T-helper 2 cell (primary cell): ENCODE measurements at places on chromosomes 7 and 10.

GRCh38 chr7:38244516-38244915 lies 28.9 kb downstream of the TARP start:
- no peak for DNase-seq

DNA sequence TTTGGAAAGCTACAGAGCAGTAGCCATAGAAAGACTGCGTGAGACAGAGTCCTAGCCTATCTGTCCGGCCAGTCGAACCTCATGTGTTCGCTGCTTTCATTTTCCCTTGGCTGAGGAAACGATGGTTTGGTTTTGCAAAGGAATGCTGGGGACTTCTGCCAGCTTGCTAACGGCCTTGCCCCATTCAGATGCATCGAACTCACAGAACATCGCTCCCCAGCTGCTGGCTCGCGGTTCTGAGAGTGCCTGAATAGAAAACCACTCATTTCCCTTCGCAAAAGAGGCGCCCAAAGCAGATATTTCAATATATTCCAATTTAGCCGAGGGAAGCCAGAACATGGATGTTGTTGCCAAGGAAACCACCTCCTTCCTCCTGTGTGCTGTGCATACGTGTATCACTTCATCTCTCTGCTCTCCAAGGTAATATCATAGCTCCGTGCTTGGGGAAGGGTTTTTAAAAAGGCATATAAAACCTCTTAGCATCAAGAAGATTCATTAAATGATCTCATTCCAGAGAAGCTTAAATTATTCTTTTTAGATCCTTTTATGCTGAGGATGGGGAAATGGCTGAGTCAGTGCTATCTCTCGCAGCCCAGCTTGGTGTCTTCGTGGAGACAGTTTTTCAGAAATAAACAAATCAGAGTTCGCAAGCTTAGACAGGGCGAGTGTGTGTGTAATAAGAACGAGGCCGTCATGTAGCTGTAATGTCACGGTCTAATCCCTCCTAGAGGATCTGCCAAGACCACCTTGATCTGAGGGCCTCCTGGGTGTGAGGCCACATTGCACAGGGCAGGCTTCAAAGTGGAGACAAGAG lies 215.2 kb downstream of the RPS24 start:
- no peak for DNase-seq

- DNase-seq = no peak
These were observed 170.9 kb upstream of the AOAH start for GRCh38 chr7:36895192-36895591.

- DNase-seq = no peak
These were observed 147.0 kb downstream of the TCF7L2 start for GRCh38 chr10:113097036-113097435.

GRCh38 chr7:2471396-2471795 lies 4.8 kb downstream of the GRIFIN start:
- no peak for DNase-seq

DNA sequence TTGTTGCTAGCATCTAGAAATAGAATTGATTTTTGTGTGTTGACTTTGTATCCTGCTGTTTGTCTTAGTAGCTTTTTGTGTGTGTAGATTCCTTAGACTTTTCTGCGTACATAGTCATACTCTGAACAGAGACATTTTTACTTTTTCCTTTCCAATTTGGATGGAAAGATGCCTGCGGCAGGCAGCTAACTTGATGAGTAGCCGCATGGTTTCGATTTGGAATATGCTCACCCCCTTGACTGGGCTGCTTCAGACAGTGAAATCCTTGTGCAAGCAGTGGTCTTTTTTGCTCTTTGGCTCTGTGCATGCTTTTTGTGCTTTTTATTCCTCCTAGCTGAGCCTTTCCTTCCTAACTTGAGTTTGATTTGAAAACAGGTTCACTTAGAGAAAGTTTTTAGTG lies 71.8 kb downstream of the HHEX start:
- no peak for DNase-seq

GRCh38 chr7:71775648-71776047 lies 636.5 kb downstream of the CALN1 start:
- DNase-seq = no peak

DNA sequence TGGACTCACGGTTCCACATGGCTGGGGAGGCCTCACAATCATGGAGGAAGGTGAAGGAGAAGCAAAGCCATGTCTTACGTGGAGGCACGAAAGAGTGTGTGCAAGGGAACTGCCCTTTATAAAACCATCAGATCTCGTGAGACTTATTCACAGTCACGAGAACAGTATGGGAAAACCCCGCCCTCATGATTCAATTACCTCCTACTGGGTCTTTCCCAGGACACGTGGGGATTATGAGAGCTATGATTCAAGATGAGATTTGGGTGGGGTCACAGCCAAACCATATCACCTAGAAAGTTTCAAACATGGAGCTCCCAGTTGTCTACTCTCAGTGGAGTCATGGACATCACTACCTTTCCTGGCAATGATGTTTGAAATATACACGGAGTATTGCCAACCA lies 49.6 kb downstream of the CYCS start:
- no peak for DNase-seq

DNA sequence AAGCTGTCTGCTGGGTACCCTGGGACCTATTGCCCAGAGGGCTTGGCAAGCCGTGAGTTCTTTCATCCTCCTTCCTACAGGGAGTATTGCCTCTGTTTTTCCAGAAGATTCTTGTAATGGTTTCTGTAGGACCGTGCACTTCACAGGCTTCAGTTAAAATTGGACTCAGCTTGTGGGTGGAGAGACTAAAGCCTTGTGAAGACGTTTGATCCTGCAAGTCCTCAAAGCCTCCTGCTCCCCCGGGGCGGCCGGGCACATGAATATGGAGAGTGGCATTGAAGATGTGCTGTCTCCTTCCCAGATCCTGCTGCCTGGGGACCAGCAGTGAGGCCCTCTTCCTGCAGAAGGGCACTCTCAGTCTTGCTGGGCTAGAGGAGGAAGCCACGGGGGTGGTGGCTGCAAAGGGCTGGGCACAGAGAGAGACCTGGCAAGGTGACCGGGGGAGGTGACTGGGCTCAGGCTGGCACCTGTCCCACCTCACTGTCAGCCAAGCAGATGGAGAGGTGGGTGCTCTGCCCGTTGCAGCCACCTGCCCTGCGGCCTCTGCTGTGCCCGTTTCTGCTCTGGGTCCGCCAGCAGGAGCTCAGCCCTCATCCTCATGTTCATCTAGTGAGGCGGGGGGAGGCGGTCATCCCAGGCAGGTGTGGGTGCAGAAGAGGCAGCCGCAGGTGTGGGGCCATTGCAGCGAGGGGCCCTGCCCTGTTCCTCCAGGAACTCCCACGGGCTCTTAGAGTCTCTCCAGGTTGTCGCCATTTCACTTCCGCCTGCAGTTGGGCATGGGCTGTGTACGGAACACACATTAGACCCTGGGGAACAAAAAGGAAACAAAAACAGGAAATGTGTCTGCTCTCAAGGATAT lies 55.7 kb downstream of the TMEM209 start:
- DNase-seq = no peak

DNA sequence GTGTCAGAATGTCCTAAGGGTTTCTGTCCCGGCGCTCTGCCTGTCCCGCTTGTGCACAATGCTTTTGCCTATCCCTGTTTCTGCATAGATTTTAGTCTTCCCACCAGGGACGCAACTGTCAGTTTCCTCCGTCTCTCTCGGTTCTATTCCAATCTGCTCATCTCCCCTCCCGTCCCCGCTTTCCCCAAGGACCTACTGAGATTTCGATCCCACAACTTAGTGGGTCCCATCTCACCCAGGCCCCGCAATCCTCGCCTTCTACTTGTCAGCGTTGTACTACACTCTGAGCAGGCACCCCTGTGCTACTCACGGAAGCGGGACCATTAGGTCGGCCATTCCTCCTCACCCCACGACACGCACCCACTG lies 519 bp upstream of the ZNF655 start:
- DNase-seq = no peak

GRCh38 chr7:31027161-31027965 lies 24.7 kb upstream of the ADCYAP1R1 start:
- DNase-seq = no peak

- DNase-seq = no peak
These were observed 222.6 kb upstream of the PPP1R3A start for GRCh38 chr7:114141415-114141814.

- DNase-seq = no peak
These were observed 26.4 kb upstream of the SNX13 start for GRCh38 chr7:17966706-17967105.

GRCh38 chr7:24713039-24713793 lies 44.0 kb downstream of the GSDME start:
- DNase-seq = no peak

DNA sequence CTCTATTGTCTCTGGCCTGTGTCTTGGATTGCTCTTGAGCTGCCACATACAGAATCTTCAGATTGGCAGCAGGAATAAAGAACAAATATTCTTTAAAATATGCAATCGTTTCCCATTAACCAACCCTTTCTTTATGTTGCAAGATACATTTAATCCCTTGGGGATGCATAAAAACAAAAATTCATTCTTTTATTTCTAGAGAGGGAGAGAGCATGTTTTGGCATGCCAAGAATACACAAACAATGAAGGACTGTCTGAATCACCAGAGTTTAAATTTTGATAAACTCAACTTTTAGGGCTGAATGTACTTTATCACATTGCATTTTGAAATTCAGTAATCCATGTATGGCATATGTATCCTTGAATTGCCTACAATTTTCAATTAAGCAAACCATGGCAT lies 154.3 kb upstream of the SEMA3D start:
- DNase-seq = no peak

DNA sequence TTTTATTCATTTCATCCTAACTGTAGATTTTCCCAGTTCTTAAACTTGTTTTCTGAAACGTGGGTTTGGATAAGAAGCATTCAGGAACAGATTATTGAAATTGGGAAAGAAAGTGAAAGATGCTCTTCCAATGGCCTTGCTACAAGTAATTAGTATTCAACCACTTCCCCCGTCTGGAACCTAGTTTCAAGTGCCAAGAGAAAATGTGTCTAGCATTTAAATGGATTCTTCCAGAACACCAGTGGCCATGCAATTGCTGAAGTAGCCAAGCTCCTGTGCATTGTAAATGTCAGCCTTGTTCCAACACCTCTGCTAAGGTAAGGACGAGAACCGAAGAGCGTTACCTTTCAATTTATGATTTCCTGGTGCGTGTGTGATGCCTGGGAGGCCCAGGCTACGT lies 68.2 kb downstream of the PFKFB3 start:
- no peak for DNase-seq
